Brain microvascular endothelial cell (primary cell): ENCODE measurements at places on chromosomes 3 and 15.

GRCh38 chr3:110656394-110657025 is 415.1 kb upstream of the NECTIN3 start:
- no peak for DNase-seq

DNA sequence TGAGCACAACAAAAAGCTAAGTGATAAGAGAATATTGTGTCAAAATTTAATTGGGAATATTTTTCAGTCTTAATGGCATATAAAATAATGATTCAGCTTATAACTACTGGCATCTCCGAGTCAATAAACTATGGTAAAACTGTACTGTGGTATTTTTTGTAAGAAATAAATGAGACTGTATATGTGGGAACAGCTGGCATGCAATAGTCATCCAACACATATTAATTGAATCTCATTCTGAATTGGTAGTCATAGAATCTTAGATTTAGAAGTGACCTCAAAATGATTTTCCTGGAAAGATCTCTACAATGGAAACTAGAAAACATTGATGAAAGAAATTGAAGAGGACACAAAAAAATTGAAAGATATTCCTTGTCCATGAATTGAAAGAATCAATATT is 133.4 kb upstream of the SLC7A14 start:
- no peak for DNase-seq

DNA sequence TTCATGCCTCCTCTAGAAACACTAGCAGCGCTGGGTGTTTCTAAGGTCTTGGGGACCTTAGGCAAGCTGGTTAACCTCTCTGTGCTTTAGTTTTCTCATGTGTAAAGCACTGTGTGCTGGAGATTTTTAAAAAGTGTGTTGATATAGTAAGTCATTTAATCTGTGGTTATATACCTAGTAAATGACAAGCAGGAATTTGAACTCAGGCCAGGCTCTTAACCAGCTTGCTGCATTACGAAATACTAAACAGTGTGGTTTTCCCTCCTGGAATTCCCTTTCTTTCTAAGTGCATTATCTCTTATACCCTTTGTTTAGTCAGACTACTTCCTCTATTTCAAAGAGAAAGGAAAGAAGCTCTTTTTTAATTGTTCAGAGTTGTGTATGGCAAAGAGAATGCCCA is 26.5 kb downstream of the NEO1 start:
- peak; percentile 59 for DNase-seq

- peak; percentile 79 for DNase-seq
Measured at GRCh38 chr15:73908030-73908821, 18.0 kb upstream of the LOXL1 start.

DNA sequence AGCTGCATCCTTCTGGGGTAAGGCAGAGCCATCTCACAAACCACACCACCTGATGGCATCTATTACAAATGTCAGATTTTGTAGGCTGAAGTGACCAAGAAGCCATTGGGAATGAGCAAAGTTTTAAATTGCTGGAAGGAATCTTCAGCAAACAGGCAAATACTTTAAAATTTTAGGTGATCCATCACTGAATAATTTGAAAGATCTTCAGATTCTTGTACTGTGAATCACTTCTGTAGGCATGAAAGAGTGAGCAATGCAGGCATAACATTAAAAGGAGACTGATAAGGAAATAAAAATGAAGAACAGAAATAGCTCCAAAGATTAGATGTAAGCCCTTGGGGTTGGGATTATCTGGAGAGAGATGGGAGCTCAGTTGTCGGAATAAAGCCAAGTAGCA is 36.0 kb upstream of the ALDH1L1 start:
- DNase-seq = no peak

GRCh38 chr3:127264292-127264691 is 23.6 kb downstream of the PRR20G start:
- DNase-seq = no peak

GRCh38 chr3:194688200-194688740 is 2.6 kb downstream of the FAM43A start:
- no peak for DNase-seq

DNA sequence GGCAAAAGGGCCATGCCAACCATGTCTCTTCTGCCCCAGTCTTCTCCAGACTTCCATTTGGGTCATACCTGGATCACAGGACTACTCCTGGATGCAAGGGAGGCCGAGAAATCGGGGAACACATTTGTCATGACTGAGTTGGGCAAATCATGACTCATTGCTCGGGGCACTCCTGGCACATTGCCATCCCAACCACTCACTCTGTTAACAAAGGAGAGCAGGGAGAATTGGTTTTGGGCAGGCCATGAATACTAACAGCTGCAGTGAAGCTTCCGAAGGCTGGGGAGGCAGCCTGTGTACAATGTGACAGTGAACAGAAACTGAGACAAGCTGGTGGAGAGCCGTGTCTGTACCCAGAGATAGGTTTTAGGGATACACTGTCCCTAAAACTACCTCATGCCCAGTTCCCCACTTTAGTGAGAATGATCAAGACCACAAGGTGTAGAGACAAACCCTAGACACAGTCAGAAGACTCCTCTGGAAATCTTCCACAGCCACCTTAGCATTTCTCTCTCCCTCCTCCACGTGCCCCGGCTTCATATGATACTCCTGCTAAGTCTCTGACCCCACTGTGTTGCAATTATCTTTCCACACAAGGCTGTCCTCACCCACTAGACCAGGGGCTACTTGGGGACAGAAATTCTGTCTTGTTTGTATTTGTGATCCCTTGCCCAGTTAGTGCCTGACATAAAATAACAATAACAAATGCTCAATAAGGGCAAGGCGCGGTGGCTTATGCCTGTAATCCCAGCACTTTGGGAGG is 10.5 kb upstream of the BUB1B start:
- peak; percentile 22 for DNase-seq
